ENCODE measurements at places on chromosomes 2 and 18. TPM values are rescaled to one million over a fixed set of nuclear protein-coding genes. Genes with fewer than 3 reads are reported as not detected.

The SCG2 gene
- total RNA-seq = 2.7 TPM

The VRK2 gene
- total RNA-seq = 25.0 TPM

The AQP12B gene
- total RNA-seq = 0.85 TPM

The CNTNAP5 gene
- total RNA-seq = not detected

The KLHL41 gene
- total RNA-seq = not detected

The GBX2 gene
- not detected for total RNA-seq

The OXER1 gene
- 2.9 TPM for total RNA-seq

The CABLES1 gene
- 9.4 TPM for total RNA-seq

The FBXO15 gene
- total RNA-seq = not detected

The ZNF385B gene
- 1.2 TPM for total RNA-seq

The CXCR1 gene
- not detected for total RNA-seq

The PRSS56 gene
- total RNA-seq = not detected

The TNFRSF11A gene
- total RNA-seq = 83.3 TPM

The NAT8 gene
- total RNA-seq = 0.73 TPM

The HOXD13 gene
- 0.14 TPM for total RNA-seq

The ALLC gene
- not detected for total RNA-seq

The INHBB gene
- total RNA-seq = 0.47 TPM

The IL36A gene
- not detected for total RNA-seq

The INO80D gene
- 27.3 TPM for total RNA-seq

The LOXL3 gene
- 1.5 TPM for total RNA-seq

The EGR4 gene
- total RNA-seq = not detected

The UGT1A4 gene
- 2.2 TPM for total RNA-seq

The IL36G gene
- not detected for total RNA-seq

The C2orf92 gene
- 7.8 TPM for total RNA-seq

The AGXT gene
- total RNA-seq = 0.59 TPM

The PLA2R1 gene
- total RNA-seq = 11.4 TPM

The SEH1L gene
- total RNA-seq = 31.3 TPM

The CNGA3 gene
- 0.27 TPM for total RNA-seq

The TM4SF20 gene
- 3.8 TPM for total RNA-seq

The CCL20 gene
- total RNA-seq = 29.9 TPM

The KATNAL2 gene
- 2.1 TPM for total RNA-seq

The CBLN2 gene
- 0.40 TPM for total RNA-seq

The EVX2 gene
- not detected for total RNA-seq

The TGFA gene
- total RNA-seq = 30.8 TPM

The ZNF407 gene
- 13.0 TPM for total RNA-seq

The STARD6 gene
- total RNA-seq = not detected

The GALNT5 gene
- 58.0 TPM for total RNA-seq

The DNAJC5G gene
- not detected for total RNA-seq

The IL1RL1 gene
- 3.8 TPM for total RNA-seq

The CPLX4 gene
- not detected for total RNA-seq

The CLASP1 gene
- total RNA-seq = 33.8 TPM

The SCN7A gene
- 1.6 TPM for total RNA-seq

The CXCR4 gene
- total RNA-seq = 8.1 TPM

The POTEI gene
- total RNA-seq = 0.08 TPM

Data from left colon (tissue), 2 donors.